ENCODE measurements at places on chromosomes 4 and X.

DNA sequence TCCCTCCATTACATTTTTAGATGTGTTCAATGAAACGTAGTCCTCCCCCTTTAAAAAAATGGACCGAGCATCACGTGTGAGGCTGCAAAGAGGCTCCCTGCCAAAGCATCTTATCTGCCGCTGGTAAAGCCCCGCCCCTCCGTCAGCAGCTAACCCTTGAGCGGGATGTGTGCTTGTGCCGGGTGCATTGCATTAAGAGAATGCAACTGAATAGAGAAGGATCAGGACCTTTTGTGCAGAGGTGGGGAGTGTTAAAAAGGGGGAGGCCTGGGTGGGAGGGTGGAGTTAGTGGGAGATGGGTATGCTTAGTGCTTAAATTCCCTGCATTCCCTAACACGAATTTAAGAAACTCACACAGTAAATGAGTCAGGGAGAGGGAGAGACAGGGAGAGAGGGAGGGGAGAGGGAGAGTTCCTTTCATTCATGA is 66.0 kb downstream of the TBL1X start:
- DNase-seq = peak; percentile 49

DNA sequence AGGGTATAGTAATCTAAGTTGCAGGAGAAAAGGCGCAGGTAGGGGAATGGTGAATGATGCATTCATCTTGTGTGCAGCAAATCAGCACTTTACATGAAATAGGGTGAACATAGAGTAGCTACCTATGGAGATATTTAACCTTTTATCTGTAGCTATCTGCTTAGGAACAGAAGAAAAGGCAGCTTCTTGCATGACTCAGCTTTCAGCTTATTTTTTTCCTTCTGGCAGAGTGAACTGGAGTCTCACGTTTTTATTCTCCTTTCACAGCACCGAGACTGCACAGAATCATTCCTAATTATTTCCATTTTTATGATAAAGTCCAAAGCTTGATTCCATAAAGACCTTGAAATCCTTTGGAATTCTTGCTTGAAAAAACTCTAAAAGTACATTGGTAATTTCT is 4.8 kb upstream of the SCOC start:
- no peak for DNase-seq

GRCh38 chrX:18252644-18253359 is 32.1 kb upstream of the BEND2 start:
- no peak for DNase-seq

DNA sequence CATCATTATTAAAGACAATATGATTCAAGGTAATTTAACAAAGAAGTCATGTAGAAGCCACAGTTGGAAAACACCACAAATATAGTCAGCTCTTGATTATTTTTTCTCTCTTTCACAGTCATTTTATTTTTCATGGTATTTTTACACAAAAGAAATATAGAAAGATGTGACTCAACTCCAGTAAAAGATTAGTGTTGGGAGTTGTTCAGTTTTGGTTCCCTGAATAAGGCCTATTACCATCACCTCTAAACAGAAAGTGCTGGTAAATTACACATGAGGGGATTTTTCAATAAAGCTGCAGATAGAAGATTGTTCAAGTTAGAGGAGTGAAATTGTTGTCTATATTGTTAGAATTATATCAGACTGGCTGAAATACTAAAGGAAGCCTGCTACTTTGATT is 107.0 kb downstream of the DDIT4L start:
- DNase-seq = no peak

DNA sequence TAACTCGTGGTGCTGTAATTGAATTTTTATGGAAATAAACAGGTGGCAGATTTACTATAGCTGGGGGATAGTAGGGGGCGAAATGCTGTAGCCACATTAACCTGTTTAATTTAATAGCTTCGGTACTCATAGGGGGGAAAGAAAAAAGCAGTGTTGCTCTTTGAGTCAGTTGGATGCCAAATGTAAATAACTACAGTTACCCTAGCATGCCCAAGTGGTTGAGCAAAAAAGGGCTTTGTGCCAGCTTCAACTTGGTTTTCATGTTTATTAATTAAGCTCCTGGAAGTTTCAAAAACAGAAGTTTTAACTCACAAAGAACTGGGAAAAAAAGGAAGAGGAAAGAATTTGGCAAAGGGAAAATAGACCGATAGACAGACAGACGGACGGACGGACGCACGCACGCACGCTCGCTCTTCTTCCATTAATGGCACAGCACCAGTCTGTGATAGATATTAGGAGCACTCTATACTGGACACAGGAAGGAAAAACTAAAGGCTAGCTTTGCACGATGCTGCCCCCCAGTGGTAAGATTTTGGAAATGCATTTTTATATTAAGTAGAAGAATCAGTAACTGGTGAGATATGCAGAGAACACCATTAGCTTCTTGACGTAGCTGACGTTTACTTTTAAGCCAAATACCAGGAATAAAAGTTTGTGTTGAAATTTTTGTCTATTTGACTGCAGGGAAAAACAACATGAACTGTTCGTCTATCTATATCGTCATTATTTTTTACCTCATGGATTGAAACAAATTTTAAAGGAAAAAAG is 151.8 kb downstream of the SLC7A11 start:
- DNase-seq = no peak
